ENCODE measurements at places on chromosomes 6 and 20.

DNA sequence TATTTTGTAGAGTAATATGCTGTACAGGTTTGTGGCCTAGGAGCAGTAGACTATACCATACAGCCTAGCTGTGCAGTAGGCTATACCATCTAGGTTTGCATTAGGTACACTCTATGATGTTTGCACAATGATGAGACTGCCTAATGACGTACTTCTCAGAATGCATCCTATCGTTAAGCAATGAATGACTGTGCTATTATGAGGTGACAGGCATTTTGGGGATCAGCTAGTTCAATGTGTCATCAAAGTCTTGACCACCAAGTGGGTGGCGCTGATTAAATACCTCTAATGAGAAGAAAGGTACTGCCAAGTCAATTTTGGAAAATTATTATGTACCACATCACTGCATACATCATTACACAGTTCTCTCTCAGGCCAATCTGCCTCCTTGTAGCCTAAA is 190.2 kb downstream of the BACH2 start:
- DNase-seq = no peak

- no peak for DNase-seq
These were observed 146.6 kb downstream of the ZFAND3 start for GRCh38 chr6:37965964-37966676.

DNA sequence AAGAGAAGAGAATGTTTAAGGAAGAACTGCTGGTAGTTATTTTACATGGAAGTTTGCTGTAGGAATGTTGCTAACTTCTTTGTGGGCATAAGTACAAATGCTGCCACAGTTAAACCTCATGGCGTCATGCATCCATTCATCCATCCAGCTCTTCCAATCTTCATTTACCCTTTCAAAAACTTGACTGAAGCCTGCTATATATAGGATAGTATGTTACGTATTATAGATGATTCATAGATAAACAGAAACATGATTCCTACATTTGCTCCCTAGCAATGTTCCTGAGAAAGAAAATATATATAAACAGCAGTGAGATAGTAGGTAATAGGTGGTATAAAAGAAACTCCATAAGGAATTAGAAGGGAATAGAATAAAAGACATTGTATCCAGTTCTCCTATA is 93.7 kb downstream of the NDUFAF5 start:
- DNase-seq = no peak

DNA sequence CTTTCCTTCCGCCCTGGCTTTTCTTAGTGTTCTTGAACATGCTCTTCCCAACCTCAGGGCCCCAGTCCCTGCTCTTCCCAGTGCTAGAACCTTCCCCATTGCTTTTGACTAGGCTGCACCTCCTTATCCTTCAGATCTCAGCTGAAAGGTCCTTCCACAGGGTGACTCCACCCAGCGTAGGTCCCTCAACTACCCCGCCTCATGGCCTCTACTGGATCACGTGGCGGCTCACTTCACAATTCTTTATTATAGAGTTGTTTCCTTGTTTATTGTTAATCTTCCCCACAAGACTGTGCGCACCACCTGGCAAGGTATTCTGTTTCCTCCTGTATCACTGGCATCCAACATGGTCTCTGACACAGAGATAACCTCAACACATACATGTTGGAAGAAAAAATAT is 31.2 kb downstream of the TTLL9 start:
- DNase-seq = no peak

GRCh38 chr6:20028562-20028961 is 183.7 kb downstream of the MBOAT1 start:
- DNase-seq = no peak

DNA sequence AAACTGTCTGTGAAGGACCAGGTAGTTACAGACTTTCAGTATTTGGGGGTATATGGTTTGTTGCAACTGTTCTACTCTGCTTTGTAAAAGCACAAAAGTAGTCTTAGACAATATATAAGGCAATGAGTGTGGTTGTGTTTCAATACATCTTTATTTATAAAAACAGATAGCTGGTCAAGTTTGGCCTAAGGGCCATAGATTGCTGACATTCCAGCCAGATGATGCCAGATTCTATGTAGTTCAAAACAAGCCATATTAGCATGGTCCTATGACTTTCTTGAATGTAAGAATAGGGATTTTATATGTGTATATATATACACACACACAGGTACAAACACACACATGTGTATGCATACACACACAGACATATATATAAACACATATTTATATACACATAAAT is 201.8 kb downstream of the GRIK2 start:
- no peak for DNase-seq

Data from activated T-helper 1 cell treated with anti-CD3 and anti-CD28 coated beads, Interleukin-2, amount 50 U/mL, for 16 hours (primary cell).